ENCODE measurements at places on chromosomes 11 and 22.

DNA sequence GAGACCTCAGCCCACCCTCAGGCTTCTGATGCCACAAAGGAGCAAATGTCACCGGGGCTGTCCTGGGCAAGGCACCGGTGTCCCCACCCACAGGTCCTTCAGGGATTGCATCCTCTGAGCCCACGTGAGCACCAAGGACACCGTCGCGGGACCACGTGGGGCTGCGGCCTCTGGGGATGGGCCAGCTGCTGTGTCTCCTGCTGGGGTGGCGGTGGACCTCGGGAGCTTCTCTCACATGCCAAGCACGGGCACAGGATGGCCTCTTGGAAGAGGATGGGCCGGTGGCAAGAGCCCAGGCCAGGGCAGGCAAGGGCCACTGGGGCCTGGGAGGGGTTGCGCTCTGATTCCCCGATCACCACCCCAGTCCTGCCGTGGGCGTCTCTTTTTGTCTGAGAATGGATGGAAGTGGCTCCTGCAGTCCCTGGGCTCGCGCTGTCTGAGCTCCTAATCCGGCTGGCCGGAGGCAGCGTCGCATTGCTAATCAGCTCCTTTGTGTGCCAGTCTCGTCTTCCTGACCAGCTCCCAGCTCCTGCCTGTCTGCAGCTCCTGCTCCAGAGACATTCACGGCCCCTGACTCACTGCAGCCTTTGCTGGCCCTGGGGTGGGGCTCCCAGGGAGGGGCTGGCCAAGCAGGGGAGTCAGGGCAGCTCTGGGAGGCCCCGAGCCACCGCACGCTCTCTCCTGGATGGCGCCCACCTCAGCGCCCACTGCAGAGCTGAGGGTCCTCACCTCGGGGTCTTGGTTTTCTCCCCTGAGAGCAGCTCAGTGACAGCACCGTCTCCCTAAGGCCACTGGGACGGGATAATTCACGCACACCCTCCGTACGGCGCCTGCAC is 146.7 kb downstream of the CTTN start:
- DNase-seq = no peak

DNA sequence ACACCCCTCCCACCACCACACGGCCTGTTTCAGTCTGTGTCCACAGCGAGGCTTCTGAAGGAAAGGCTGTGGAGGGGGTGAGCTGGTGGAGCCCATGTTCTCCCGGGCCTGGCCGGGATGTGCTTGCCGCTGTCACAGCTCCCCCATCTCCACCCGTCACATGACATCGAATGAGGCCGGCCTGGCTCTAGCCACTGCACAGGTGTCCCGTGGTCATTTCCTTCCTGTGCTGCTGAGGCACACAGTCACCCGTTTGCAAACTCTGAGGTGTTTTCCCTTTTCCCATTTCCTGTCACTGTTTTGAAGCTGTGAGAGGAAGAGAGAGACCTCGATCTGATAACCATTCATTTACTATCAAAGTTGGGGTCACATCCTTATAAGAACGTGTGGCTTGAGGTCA is 55.7 kb upstream of the CLDN5 start:
- DNase-seq = no peak

DNA sequence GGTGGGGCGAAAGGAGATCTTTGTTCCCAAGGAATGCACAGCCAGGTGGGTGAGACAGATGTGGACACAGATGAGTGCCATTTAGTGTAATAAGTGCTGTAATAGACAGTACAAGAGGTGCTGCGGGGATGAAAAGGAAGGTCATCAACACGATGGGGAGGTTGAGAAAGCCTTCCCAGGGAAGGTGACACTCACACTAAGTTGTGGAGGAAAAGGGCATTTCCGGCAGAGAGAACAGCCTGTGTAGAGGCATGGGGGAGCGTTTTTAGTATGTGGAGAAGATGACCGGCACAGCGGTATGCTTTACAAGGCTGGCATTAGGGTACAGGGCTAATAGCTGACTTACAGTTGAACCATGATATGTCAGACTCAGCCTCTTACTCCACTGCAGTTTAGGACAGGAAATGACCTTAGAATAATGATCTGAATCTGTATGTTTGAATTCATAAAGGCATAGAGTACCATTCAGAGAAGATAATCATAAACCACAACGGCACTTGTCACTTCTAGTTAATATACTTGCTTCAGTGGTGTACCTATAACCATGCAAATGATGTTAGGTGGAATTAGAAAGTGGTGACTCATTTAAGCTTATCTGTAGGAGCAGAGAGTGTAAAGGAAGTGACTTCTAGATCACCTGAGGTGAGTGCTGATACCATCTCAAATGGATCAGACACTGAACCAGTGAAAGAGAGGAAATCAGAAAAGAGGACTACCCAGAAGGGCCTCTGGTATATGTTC is 60.6 kb downstream of the FAM83F start:
- DNase-seq = no peak

DNA sequence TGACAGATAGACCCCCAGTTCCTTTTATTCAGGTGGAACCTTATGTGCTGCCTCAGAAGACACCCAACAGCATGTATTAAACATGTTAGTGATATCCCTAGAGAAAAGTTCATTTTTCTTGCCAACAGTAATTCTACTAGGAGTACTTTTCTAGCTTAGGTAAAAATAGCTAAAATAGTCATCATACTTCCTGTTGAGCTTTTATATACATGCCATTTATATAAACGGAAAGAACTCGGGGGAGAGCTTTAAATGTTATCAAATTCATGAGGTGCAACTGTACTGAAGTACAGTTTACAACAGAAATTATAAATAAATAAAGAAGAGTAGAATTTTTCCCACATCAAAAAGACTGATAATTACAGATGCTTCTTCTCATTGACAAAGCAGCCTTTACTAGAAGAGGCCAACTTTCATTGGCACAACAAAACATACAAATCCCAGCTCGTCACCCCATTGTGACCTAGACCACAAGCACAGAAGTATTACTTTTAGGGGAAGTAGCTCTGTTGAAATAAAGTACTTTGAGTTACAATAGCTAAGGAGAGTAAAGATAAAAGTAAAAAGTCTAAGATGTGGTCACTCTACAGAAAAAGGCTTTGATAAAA is 59.1 kb upstream of the POU2AF2 start:
- DNase-seq = no peak

- DNase-seq = no peak
Observed at GRCh38 chr11:47359586-47359985, 7.1 kb upstream of the MYBPC3 start.

DNA sequence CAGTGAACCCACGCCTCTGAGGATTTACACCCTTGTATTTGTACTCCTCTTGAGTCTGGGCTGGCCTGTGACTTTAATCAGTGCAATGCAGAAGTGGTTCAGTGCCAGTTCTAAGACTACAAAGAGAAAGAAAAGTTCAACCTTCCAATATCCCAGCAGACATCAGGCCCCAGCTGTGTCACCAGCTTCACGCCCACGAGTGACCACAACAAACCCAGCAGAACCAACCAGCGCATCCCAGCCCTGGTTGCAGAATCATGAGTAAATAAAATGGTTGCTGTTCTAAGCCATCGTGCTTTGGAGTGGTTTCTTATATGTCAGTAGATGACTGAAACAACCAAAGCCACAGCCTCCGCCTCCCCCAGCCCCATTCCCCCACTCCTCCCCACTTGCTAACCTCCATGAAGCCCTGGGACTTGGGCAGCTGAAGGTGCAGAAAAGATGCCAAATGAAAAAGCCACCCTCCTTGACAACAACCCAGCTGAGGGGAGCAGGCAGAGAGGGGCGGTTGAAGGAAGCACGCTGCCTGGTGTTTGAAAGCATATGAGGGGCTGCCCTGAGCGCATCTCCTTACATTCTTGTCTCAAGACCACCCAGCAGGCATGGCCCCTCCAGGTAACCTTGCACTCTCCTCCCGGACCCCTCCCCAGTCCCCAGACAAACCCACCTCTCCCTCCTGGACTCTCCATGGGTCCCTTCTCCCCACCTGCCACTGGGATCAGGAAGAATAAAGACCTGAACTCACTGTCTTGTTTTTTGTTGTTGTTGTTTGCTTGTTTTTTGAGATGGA is 20.9 kb downstream of the TSKU start:
- no peak for DNase-seq

DNA sequence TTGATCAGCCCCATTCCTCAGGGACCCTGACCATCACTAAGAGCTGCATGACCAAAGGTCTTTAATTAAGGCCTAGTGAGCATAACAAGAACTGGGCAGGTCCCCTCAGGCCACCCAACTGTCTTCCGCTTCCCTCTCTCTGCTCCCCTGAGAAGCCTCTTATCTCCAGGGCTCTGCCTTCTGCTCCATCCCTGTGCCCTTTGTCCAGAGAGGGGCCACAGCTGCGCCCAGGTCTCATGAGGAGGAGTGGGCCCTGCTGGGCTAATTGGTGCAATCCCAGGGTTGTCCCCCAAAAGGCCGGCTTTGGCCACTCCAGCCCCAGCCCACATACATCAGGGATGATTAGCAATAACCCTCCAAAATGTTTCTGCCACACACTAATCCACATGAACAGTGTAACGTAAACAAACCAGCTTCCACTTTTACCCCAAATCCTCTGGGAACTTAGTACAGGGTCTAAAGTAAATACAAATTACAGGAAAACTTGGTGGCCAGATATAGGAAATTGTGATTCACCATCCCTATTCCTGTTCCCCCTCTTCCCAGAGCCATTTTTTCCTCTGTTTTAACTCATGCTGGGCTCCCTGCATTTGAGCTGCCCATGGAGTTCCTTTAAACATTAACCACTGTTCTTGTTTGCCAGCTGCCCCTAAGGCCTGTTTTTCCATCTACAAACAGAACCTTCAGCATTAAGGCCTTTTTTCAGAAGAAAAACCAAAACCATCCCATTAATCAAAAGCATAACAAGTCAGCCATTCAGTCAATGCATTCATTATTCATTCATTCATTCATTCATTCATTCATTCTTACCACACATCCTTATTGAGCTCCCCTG is 34.6 kb upstream of the CAVIN3 start:
- DNase-seq = no peak

DNA sequence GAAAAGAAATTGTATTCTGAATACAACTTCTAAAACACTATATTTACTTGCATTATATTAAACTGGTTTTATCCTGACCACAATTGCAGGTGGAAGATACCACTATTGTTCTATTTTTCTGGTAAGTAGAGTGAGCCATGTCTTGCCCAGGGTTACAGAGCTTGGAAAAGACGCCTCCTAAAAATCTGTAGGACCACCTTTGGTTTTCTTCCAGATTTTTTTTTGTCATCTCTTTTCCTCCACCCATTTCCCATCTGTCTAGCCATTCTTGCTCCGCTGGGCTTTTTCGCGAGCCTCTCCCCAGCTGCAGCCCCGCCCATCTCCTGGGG is 294 bp upstream of the MTMR3 start:
- no peak for DNase-seq

GRCh38 chr22:50436015-50436830 is 38.6 kb downstream of the SBF1 start:
- no peak for DNase-seq

- DNase-seq = no peak
Observed at GRCh38 chr11:75465701-75466531, 32.9 kb upstream of the KLHL35 start.

- no peak for DNase-seq
Observed at GRCh38 chr11:90476442-90477007, 253.7 kb upstream of the CHORDC1 start.

- DNase-seq = peak; percentile 14
Observed at GRCh38 chr11:111565114-111565720, 24.7 kb downstream of the LAYN start.

DNA sequence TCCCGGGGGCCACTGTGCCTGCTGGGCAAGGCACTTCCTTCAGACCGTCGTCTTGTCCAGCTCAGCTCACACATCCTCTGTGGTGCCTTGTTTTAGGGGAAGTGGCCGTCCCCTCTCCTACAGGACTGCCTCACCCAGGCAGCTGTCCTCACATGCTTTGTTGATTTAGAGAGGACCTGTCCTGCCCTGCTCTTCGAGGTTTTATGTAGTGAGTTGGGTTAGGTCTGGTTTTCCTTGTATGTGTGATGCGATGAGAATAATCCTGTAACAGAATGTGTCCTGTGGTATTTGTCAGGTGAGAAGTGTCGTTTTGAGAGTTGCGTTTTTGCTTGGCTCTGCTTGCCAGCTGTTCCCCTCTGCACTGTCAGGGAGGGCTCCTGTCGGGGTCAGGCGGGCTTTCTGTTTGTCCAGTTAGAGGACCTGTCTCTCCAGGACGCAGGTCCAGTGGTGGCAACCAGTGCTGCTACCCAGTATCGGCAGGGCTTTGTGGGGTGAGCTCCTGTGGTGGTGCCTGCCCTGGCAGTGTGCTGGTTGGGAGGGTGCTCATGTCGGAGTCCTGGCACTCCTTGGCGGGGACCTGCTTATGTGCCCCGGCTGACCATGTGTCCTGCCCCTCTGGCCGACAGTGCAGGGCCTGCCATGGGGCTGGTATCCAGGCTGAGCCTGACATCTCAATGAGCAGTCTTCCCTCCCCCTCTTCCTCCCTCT is 41.3 kb downstream of the MUC6 start:
- no peak for DNase-seq

DNA sequence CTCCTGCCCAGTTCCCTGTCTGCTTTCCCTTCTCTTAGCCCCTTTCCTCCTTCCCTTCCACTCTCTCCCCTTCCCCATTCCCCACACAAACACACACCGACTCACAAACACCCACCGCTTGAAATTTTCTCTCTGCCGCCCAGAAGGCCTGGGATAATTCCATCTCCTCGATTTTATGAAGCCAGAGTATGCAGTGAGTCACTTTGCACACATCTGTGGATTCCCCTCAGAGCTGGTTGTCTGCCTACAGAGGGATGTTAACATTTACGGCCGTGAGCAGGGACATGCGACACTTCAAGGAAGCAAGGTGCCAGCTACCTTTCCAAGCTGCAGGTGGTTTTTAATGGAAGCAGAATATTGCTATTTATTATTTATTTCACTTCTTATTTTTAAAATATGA is 332.0 kb downstream of the TENM4 start:
- DNase-seq = no peak

- DNase-seq = no peak
Observed at GRCh38 chr11:2094354-2095197, 44.6 kb downstream of the IGF2 start.

DNA sequence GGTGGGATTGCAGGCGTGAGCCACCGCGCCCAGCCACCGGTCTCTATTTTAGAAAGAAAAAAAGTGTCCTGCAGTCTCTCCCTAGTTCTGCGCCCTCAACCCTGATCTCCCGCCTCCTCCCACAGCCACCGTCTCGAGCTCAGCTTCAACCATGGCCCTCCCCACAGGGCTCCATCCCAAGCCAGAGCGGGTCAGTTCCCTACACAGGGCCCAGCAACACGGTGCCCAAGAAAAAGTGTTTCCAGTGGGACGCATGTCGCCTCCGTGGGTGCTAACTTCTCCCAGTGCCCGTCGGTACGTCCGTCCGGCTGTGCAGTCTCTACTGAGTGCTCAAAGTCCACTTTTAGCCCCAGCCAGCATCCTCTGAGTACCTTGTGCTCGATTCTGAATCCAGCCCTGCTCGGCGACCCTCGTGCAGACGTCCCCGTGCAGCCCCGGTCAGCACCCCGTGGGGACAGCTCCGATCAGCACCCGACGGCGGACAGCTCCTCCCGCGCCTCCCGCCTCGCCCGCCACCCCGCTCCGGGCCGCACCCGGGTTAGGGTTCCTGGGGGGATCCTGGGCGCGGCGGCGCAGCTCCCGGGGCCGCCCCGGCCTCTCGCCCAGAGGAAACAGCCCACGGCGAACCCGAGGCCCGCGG is 657 bp upstream of the MAPK8IP2 start:
- DNase-seq = peak; percentile 47
